ENCODE measurements at places on chromosomes 3 and 15. TPM values are rescaled to one million over a fixed set of nuclear protein-coding genes. Genes with fewer than 3 reads are reported as not detected.

Gene SEMA5B
- polyA plus RNA-seq: 26.2 TPM

Gene IL12A
- polyA plus RNA-seq: 0.73 TPM

Gene GXYLT2
- 13.9 TPM for polyA plus RNA-seq

DNA sequence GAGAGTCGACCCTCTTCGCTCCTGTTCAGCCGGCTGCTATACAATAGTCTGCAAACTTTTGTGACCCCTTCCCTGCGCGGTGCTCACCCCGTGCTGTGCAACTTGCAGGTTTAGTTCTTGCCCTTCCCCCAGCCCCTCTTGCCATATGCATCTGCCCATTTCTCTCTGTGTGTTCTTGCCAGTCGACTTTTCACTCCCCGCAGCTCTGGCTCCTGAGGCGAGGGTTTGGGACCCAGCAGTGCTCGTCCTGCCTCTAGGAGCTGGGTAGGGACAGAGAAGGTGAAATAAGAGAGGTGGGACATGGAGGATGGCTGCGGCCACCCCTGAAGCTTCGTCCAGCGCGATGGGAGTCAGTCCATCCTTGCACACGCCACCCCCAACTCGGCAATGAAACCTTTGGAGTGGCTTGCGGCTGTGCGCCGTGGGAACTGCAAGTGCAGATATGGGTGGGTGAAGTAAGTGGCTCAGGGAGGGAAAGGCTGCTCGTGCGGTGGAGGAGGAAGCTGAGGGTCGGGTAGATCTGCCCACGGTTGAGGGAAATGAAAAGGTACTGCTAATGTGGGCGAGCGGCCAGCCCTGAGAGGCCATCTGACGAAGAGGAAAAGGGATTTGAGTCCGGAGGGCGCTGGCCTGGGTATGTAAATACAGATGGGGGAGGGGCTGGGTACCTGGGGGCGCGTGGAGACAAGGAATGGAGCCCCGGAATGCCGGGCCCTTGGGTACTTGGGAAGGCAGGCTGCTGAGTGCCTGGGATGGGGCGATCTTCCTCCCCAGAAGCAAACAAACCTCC, 1.0 kb downstream of the LRRC3B start:
- no peak for DNase-seq

- DNase-seq: no peak
Observed at GRCh38 chr3:139586420-139587017, 47.0 kb upstream of the RBP1 start.

GRCh38 chr3:83928391-83928790, 1030.4 kb upstream of the CADM2 start:
- DNase-seq: no peak

GRCh38 chr3:84881288-84881687, 77.5 kb upstream of the CADM2 start:
- no peak for DNase-seq

Measured in right renal pelvis (tissue), 4 donors.